Small intestine (tissue), 16 donors: ENCODE measurements at places on chromosomes 1 and 21. TPM values are rescaled to one million over a fixed set of nuclear protein-coding genes. Genes with fewer than 3 reads are reported as not detected.
A peak's percentile ranks its signal among the peaks of the same experiment; 100 is the strongest.

- peak; percentile 27 for DNase-seq
Measured at GRCh38 chr1:82464362-82465001, 663.7 kb downstream of the ADGRL2 start.

DNA sequence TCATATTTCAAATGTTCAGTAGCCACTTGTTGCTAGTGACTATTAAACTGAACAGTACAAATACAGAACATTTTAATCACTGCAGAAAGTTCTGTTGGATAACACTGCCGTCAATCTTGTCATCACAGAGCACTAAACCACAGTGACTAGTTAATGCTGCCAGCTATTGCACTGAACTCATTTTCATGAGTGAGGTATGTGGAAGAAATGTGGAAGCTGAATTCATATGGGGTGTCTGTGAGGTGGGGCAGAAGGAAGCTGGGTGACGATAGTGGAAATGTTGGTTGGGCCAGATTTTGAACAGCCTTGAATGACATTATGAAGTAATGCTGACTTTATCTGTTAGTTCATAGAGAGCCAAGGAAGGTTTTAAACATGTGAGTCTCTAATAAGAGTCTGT is 49.6 kb downstream of the OSBPL9 start:
- DNase-seq: no peak

GRCh38 chr1:156775799-156776198 is 8.5 kb downstream of the PRCC start:
- DNase-seq: no peak

GRCh38 chr1:26545969-26546323 is 16.4 kb downstream of the RPS6KA1 start:
- DNase-seq: no peak

DNA sequence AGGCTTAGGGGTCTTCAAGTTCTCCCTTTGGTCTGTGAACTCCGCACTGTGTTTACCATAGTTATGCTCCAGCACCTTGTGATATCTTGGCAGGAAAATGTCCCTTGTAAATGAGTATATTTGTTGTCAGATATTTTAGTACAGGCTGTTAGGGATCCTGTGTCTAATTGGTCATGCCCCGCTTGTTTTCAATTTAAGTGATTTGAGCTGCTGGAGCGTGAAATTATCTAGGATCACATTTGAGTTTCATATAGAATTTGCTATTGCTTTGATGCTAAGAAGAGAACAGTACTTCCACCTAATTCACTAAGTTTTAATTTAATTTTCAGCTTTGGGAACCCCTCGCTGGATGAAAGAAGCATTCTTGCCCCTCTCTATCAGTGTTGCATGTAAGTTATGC is 15.4 kb upstream of the TOR3A start:
- DNase-seq: no peak

Gene CCDC190
- polyA plus RNA-seq: not detected

Gene KIF21B
- 1.2 TPM for polyA plus RNA-seq

Gene TCHHL1
- not detected for polyA plus RNA-seq

Gene PRAMEF7
- polyA plus RNA-seq: not detected

Gene ACTA1
- 25.7 TPM for polyA plus RNA-seq

Gene VASH2
- polyA plus RNA-seq: 0.30 TPM

Gene WDR26
- 17.7 TPM for polyA plus RNA-seq

GRCh38 chr1:6588893-6589520 is 9.2 kb downstream of the ZBTB48 start:
- DNase-seq: no peak

GRCh38 chr1:46244656-46245371 is 2.7 kb upstream of the RAD54L start:
- DNase-seq: no peak
